Occipital lobe (tissue), 3 donors: ENCODE measurements at places on chromosomes 2 and 18.

DNA sequence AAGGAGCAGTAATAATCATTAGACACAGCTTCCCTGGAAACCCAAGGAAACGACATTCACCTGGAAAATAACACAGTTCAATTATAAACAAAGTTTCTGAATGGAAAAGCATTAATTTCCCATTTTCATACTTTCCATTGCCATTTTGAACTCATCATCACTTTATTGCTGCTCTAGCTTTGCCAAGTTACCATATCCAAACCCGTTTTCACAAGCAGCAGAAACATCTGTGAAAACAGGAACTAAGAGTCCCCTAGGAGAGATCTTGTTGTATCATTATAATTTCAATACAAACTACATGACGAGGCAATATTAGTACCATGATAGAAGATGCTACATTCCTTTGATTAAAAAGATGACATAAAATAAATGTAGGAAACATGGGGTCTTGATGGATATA is 597.0 kb upstream of the NRXN1 start:
- DNase-seq, result no peak

- no peak for DNase-seq
These were observed 26.1 kb upstream of the SPTBN1 start for GRCh38 chr2:54429811-54430551.

DNA sequence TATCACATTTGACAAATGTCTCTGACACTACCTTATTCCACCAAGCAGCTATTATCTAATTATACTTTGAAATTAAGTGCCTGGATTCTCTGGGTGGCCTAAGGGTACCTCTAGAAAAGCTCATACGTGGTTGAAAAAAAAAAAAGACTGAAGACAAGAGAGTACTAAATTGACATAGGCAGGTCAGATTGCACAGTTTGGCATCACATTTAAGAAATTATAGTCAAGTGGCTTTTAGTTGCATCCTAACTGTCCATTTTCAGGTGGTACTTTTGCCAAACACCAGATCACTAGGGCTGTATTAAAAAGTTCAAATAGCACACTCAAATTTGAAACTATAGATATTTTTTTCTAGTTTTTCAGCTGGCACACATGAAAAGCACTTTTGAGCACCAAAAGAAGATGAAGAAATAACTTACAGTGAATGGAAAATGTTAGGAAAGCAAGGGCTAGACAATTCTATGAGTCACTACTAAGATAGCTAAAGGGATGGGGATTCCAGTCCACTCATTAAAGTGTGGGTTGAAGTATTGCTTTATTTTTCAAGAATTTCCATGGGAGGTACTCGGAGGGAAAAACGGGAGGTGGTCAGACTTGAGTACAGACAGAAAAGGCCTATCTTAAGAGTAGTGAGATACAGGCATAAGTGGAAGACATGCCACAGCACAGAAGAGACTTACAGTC is 106.5 kb upstream of the COL5A2 start:
- no peak for DNase-seq

- no peak for DNase-seq
These were observed 428.1 kb downstream of the THSD7B start for GRCh38 chr2:137193401-137193800.

- no peak for DNase-seq
These were observed 100.0 kb downstream of the MYO3B start for GRCh38 chr2:170277951-170278350.

DNA sequence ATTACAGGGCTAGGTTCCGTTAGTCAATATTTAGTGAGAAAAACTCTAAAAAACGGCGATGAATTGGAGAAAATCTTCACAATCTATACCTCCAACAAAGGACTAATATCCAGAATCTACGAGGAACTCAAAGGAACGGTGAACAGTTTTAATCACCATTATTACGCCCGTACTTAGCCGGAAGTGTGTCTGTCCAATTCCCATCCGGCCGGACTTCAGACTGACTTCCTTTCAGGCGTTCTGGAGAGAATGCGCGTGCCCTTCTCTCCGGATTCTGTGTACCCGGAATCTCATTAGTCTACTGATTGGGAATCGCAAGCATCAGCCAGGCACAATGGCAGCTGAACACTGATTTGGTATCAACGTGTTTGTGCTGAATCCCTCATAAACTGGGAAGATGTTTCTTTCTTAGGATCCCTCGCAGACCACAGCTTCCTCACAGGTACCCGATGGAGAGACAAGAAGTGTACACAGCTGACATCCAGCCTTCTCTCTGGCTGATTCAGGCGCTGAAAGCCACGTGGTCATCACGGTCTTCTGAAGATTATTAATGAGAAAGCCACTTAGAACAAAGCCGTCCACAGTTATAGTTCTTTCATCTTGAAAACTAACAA is 239.9 kb downstream of the ZNF516 start:
- no peak for DNase-seq

GRCh38 chr2:62536873-62537547 is 31.0 kb upstream of the TMEM17 start:
- no peak for DNase-seq

DNA sequence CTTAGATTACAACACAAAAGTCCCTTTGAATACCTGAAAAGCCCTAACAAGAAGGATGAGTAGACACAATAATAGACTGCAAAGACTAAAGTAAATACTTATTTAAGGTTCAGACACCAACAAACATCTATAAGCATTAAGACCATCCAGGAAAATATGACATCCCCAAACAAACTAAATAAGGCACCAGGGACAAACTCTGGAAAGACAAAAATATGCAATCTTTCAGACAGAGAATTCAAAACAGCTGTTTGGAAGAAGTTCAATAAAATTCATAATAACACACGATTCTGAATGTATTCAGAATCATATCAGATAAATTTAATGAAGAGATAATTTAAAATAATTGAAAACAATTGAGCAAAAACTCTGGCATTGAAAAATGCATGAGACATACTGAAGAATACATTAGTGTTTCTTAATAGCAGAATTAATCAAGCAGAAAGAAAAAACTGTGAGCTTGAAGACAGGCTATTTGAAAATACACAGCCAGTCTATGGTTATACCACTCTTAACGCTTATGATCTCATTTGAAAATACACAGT is 1388.8 kb downstream of the DSC3 start:
- DNase-seq, result no peak

DNA sequence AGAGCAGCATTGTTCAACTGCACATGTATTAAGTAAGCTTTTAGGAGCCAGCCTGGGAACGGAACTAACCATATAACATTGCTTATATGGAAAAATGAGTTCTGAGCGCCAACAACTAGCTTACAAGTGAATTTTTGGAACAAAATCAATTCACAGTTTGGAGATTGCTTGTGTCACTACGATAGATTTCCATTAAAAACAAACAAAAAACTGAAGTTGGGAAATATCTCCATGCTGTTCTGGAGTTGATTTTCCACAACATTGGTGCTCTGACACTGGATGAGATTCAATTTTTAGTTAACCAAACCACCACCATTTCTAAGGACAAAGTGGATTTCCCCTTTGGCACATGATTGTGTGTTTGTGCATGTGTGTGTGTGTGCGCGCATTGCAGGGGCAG is 56.9 kb upstream of the ZNF397 start:
- no peak for DNase-seq

DNA sequence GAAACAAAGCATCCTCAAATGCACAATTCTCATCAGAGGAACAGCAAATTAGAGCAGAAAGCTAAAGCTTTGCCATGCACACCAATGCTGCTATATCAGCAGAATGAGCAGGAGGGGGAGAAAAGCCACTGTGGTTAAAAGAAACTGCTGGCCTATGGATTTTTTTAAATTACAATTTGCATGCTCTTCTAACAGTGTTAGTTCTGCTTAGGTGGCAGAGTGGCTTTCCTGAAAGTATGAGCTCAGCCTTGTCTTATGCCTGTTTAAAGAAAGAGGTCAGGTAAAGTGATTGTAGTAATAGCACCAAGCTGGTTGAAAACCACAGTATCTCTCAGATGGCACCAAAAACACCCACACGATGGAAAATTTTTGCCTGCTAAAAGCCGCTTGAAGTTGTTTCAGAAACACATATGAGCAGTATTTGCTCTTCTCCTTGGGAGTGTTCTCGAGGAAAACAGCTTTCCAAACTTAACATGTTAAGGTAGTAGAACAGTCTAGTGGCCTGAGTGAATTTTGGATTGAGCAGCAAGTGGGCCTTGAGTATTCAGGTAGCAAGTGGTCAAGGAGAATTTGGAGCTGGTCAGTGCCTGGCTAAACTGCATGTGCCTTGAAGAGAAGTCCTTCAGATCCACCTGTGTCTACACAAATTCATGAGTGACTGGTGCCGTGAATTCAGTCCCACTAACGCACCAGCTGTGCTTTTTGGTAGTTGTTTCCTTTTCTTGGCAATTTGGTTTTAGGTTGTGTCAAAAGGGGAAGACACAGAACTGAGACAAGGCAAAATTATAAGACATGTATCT is 19.6 kb upstream of the NDUFV2 start:
- no peak for DNase-seq

GRCh38 chr2:222708274-222708710 is 36.8 kb downstream of the MOGAT1 start:
- DNase-seq, result peak; percentile 59

DNA sequence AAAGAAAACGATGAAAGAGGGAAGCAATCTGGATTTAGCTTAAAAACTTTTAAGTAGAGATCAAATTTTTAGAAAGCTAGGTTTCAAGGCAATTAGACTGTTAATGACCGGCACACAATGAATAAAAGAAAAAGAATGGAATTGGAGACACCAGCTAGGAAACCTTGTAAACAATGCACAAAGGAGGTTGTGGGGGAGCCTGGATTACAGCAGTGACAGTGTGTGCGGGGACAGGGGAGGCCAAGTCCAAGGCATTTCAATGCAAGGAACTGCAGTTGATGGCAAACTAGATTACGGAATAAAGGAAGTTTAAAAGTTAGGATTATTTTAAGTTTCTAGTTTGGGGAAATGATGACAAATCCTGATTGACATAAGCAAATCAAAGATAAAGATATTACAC is 74.5 kb downstream of the DTNB start:
- no peak for DNase-seq

- DNase-seq, result no peak
These were observed 6.8 kb downstream of the CARF start for GRCh38 chr2:202918860-202919259.

- DNase-seq, result no peak
These were observed 64.7 kb downstream of the LPIN1 start for GRCh38 chr2:11811036-11811654.

GRCh38 chr2:60054571-60055340 is 498.7 kb downstream of the BCL11A start:
- no peak for DNase-seq

GRCh38 chr18:47331026-47331425 is 79.6 kb upstream of the SKOR2 start:
- no peak for DNase-seq

- DNase-seq, result no peak
These were observed 47.0 kb upstream of the AP1S3 start for GRCh38 chr2:223884399-223884798.

DNA sequence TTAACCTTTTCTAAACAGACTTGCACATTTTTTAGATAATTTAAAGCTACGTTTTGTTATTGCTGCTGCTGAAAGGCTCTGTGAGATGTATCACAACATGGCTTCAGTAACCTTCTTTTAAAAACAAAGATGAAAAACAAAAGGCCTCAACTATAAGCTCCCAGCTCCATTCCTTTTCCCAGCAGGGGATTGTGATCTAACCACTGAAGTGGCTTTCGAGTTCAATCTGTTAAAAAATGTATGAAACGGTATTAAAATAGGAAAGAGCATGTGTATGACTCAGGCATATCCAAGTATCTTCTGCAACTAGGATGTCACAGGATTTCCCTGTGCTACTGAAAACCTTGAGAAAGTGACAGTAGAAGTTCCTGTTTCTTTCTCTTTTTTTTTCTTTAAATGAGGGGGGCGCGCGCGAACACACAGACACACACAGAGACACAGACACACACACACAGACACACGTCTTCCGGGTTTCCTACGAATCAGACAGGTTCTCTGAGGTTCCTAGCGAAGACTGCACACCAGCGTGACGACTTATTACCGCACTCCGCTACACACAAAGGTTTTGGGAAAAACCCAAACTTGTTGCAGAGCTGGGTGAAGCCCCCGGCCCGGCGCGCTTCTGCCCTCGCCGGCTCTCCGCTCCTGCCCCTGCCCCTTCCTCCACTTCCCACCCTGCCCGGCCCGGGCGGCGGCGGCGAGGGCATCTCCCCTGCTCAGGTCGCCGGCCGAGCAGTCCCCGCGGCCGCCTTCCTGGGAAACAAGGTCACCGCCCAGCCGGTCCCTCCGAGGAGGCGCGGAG is 86.8 kb downstream of the RBMS1 start:
- peak; percentile 33 for DNase-seq

GRCh38 chr2:10498525-10499274 is 50.6 kb upstream of the ODC1 start:
- no peak for DNase-seq

DNA sequence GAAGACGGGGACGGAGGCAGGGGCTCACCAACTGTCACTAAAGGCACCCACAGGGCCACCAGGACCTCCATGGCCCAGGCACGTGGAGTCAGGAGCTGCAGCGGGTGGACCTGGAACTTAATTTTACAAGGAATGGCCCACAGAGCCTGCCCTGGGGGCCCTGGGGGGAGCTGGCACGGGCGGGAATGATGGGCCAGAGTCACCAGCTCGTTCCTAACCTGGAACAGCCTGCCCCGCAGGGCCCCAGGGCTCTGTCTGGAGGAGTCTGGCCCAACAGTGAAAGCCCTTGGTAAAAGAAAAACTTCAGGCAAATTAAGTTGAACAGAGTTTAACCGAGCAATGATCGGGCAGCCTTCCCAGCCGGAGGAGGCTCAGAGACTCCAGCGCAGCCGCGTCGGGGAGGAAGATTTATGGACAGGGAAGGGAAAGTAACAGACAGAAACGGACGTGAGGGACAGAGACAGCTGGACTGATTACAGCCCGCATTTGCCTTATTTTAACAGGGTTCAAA is 118.4 kb upstream of the TMEM18 start:
- DNase-seq, result no peak

DNA sequence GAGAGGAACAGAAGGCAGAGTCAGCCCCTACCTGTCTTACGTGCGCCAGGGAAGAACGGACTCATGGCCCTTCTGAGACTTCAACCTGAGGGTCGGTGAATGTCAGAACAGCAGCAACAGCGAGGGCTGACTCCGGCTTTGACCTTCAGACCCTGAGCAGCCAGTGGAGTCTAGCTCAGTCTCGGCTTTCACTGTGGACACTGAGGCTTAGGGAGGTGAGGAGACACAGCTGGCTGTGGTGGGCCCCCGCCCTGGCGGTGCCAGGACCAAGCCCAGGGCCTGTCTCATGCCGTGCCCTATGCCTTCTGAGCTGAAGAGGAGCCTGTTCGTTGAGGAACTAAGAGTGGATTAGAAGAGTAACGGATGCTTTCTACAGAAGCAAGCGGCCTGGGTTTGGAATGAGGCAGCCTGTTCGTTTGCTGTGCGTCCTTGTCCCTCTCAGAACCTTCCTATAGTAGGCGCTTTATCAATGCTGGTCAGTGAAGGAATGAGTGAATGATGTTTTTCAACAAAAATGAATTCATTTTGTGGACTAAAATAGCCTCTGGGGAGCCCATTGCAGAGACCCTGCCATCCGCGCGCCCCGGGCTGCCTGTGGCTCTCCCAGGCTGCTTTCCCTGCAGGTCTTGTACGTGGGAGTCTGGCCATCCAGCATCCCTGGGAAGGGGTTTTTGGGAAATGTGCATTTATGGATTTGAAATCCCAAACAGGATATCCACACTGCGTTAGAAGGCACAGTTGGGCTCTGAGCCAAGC is 38.9 kb downstream of the ASB1 start:
- DNase-seq, result no peak
